ENCODE measurements at places on chromosomes 1 and 21.

GRCh38 chr1:23868557-23869016, 497 bp upstream of the FUCA1 start:
- DNase-seq = no peak

DNA sequence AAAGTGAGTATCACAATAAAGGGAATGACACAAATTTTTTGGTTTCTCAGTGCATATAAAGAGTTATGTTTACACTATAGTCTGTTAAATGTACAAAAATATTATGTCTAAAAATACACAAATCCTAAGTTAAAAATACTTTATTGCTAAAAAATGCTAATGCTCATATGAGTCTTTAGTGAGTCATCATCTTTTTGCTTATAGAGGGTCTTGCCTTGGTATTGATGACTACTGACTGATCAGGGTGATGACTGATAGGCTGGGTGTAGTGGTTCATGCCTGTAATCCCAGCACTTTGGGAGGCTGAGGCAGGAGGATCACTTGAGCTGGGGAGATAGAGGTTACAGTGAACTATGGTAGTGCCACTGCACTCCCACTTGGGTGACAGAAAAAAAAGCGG, 12.9 kb upstream of the NUF2 start:
- no peak for DNase-seq

GRCh38 chr1:160030657-160031364, 979 bp downstream of the PIGM start:
- peak; percentile 44 for DNase-seq

- DNase-seq = no peak
Observed at GRCh38 chr1:100397681-100398080, 45.4 kb downstream of the CDC14A start.

DNA sequence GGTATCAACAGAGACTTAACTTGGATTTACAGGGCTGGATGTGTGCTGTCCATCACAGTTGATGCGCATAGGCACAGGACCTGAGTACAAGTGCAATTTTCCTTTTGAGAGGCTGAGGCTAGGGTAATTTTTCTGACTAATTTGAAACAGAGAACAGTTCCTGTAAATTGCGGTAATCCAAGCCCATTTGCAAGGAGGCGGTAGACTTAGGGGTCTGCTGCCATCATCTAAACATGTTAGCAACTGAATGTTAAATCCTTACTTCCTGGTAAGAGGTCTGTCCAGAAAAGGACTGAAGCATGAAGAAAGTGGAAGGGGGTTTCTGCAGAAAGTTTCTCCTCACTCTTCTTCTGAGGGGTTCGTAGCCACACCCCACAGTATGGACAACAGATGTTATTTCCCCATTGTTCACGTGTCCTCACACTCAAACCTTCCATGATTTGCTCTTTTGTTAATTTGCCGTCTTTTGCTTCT, 23.7 kb upstream of the C1orf198 start:
- DNase-seq = no peak

GRCh38 chr1:106721790-106722189, 334.7 kb upstream of the PRMT6 start:
- DNase-seq = no peak

- no peak for DNase-seq
Observed at GRCh38 chr1:147719711-147720225, 40.6 kb downstream of the GJA5 start.

DNA sequence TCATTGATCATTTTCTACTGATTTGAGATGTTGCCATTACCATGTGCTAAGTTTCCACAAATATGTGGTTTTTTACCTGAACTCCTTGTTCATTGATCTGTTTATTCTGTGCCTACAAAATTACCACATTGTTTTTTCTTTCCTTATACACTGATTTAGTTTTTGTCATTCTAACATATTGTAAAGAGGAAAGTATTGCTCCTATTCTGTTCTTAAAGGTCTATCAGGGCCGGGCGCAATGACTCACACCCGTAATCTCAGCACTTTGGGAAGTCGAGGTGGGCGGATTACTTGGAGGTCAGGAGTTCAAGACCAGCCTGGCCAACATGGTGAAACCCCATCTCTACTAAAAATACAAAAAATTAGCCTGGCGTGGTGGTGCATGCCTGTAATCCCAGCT, 75.1 kb downstream of the CAMTA1 start:
- peak; percentile 18 for DNase-seq

DNA sequence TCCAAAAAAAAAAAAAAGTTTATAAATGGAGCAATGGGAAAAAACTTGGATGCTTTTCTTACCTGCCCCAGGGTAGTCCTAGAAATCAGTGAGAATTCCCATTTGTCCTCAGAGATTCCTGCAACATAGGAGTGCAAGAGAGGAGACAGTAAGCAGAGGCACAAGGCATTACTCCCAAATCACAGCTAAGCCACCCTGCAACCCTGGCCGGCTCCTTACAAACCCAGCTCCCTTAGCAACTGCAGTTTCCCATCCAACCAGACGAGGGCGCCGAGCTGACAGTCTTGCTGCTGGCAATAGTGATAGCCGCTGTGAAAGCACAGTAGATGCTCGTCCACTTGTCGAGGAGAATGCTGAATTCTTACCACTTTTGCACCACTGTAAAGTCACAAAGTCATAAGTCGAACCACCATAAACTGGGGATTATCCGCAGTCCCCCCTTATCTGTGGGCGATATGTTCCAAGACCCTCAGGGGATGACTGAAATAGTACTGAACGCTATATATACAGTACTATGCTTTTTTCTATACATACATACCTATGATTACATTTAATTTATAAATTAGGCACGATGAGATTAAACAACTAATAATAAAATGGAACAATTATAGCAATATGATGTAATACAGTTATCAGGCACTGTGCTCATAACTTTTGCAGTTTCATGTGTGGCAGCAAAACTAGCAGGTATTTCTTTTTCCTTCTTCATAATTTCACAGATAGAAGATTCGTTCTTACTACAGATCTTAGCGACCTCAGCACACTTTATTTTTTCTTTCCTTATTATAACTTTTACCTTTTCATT, 6.0 kb upstream of the PITHD1 start:
- peak; percentile 91 for DNase-seq

GRCh38 chr1:51644533-51645197, 27.8 kb downstream of the OSBPL9 start:
- no peak for DNase-seq

DNA sequence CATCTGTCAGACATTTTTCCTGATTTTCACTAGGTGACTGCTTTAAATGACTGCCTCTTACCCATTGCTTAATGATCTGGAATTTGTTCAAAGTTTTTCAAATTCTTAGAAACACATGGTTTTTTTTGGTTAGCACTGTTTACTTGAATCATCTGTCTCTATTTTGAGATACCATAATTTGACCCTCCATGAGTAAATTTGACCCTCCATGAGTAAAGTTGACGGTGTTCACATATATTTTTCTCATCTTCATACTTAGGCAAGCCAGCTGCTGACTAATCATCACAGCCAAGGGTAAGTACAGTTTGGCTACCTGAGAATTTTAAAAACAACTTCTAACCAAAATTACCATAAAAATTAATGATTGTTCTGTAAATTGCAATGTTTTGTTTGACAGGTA, 586.5 kb downstream of the PTBP2 start:
- no peak for DNase-seq

- no peak for DNase-seq
Observed at GRCh38 chr1:242824435-242824834, 299.9 kb upstream of the PLD5 start.

GRCh38 chr1:217393896-217394295, 237.0 kb downstream of the GPATCH2 start:
- no peak for DNase-seq

GRCh38 chr1:107802654-107803053, 162.3 kb downstream of the VAV3 start:
- DNase-seq = no peak

DNA sequence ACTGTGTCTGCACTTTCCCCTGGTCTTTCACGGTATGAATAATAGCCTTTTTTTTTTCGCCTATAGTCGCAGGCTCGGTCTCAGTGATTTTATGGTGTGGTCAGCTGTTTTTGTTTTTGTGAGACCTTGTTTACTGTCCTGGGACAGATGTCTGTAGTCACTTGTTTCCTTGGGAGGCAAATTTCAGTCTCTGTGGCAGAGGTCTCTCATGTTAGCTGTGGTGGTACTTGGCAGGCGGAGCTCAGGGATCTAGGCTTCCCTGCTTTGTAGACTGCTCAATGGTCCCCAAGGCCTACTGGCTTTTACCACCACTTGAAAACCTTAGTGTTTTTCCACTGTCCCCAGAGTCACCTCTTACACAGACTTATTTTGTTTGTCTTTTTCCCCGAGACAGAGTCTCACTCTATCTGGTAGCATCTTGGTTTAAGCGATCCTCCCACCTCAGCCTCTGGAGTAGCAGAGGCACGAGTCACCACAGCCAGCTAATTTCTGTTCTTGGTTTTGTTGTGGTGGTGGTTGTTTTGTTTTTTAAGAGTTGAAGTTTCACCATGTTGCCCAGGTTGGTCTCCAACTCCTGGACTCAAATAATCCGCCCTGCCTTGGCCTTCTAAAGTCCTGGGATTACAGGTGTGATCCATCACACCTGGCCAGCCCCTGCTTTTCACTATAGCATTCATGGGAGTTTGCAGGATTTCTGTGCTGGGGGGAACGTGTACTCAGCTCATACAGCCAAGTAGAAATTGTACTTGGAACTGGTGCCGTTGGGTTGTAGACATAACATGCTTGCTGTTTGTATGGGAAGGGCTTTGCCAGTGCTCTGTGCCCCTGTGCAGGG, 10.3 kb downstream of the RNU1-2 start:
- peak; percentile 60 for DNase-seq

DNA sequence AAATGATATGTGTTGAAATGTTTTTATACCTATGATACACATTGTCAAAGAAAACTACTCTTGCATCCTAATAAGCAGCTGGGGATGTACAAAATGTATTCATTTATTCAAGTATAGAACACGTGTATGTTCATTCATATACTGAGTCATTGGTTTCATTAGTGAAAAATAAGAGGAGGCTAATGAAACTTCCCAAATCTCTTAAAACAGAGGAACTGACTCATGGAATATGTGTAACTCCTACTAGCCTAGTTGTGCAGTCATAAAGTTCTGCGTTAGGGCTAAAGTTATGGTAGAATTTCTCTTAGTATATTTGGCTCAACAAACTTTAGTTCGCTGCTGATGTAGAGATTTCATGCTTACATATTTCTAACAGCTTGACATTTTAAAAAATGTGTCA, 441.6 kb downstream of the NCAM2 start:
- DNase-seq = no peak

DNA sequence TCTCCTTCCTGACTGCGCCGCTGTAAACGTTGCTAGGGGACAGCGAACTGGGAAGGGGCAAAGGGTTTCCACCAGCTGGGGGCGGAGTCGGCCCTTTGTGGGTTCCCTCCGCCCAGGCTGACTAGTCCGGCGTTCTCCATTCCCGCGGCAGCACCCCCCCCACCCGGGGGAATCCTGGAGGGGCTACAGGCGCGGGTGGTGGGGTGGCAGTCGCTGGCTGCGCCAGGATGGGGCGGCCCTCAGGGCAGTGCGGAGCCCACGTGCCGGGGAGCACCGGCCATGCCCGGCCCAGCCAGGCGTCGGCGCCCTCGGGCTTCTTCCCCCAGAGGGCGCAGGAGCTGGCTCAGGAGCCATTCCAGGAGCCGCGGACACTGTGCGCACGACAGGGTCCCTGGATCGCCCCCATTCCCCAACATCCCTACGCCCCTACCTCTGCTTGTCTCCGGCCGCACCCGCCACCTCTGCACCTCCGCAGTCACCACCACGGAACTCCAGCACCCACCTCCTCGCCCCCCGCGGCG, 476 bp downstream of the BATF3 start:
- DNase-seq = peak; percentile 79

DNA sequence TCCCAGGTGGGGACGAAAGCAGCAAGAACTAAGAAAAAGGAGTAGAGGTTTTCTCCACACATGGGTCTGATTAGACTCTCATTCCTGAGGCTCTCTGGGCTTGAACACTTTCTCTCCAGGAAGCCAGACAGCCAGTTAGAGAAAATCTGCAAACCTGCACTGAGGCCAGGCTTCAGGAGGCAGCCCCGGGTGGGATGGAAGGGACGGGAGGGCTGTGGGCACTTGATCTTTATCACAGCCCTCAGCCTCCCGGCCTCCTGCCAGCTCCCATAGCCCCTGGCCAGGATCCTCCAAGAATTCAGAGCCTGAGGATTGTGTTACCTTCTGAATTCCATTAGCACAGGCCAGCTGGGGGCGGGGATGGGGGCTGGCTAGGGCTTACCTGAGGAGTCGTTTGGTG, 40.1 kb downstream of the SERTAD4 start:
- no peak for DNase-seq

DNA sequence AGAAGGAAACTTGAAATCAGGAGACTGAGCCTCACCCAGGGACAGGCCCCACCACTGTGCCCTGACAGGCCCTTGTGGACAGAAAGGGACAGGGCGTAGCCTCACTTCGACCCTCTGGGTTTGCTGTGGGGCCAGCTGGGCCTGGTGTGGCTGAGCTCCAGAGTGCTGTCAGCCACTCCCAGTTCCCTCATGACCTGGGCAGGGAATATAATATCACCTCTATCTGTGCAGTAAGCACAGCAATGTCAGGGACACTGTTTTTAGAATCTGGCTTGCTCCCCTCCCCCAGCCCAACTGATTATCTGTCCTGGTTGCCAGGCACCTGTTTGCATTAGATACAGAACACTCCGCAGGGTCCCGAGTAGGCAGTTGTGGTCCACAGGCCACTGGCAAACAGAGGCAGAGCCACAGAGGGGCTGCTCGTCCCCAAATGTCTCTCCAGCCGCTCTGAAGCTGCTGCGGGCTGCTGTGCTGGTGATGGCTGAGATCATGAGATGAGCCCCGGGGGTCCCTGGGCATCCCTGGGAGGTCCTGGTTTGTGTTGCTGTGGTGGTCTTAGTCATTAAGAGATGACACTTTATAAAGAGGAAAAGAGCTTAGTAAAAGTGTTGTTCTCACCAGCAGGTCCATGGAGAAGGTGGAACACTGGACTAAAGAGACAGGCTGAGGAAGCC, 51.6 kb downstream of the ETS2 start:
- DNase-seq = no peak

GRCh38 chr1:29269382-29269781, 33.1 kb downstream of the PTPRU start:
- DNase-seq = no peak

DNA sequence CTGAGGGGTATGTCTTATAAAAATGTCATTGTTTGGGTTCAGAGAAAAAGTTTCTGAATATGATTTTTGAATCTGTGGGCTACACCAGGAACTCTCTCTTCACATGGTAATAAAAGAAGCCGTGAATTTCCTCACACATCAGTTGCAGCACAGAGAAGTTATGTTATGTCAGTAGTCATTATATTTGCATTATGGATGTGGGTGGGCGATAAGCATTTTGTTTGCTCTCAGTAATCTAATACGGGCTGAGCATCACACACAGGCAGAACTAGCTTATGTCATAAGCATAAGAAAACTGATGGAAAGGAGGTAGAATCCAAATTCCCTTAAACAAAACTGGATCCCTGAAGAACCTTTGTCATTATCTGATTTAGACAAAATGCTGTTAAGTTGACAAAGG, 70.8 kb downstream of the PRDM2 start:
- no peak for DNase-seq
